ENCODE measurements at places on chromosomes 7 and 10.
A peak's percentile ranks its signal among the peaks of the same experiment; 100 is the strongest.

- DNase-seq = no peak
Observed at GRCh38 chr10:29415876-29416275, 127.0 kb downstream of the LYZL1 start.

DNA sequence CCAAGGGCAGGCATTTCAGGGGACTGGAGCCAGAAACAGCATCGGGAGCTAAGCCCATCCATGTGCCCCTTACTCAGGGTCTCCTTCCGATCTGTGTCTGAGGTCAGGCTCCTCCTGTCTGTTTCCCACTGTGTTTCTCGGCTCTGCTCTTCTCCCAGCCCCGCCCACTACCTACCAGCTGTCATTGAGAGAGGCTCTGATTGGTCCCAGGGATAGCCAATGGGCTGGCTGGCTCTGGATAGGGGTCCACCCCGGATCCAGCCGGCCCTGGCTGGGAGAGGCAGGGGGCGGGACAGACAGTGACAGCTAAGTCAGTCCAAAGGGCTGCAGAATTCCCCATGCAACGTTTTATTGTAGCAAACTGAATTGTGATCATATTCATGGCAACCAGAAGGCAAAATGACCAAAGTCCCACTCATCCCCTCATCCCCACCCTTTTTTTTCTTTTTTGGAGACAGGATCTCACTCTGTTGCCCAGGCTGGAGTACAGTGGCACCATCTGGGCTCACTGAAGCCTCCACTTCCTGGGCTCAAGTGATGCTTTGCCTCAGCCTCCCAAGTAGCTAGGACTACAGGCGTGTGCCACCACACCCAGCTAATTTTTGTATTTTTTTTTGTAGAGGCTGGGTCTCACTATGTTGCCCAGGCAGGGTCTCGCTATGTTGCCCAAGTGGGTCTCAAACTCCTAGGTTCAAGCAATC is 76.3 kb downstream of the CLIP2 start:
- DNase-seq = no peak

DNA sequence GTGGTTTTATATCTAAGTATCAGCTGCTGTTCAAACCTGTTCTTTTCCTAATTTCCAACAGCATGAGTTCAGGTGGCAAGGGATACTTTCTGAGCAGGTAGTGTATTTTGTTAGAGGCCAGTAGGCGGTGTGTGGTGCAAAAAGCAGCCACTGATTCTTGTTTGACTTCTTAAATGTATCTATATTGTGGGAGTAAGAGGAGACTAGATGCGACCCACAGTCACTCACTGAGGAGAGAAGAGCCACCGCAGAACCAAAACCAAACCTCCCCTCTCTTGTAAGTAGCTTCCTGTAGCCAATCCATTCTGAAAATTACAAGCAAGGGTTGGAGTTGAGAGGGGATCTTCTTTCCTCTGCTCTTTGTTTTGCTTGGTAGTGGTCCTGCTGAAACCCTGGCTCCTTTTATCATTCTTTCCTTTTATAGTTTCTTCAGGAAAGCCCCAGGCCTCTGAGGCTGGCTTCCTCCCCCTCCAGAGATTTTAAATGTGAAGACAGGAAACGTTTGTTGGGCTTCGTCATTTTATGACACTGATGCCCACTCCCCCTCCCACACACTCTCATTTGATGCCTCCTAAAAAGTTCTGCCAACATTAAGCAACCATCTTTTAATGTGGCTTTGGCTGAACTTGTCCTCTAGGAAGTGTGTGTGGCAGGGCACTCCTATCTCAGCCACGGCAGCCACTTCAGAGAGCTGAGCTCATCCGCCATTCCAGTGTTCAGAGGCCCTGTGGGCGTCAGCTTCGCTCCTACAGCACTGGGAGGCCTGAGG is 566.0 kb downstream of the SUGCT start:
- peak; percentile 2 for DNase-seq

GRCh38 chr7:41975849-41976248 is 261.2 kb downstream of the GLI3 start:
- no peak for DNase-seq

DNA sequence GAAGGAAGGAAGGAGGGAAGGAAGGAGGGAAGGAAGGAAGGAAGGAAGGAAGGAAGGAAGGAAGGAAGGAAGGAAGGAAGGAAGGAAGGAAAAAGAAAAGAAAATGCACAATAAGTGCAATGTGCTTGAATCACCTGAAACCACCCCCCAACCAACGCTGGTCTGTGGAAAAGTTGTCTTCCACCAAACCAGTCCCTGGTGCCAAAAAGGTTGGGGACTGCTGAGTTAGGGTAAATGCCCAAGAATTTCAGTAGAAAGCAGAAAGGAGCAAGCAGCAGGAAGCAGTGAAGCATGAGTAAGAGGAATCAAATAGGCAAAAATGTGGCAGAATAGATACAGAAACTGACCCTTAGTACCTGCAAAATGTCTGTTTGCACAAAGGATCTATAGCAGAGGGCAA is 137.2 kb downstream of the JCAD start:
- no peak for DNase-seq

- no peak for DNase-seq
Observed at GRCh38 chr7:113370910-113371309, 252.6 kb upstream of the SMIM30 start.

GRCh38 chr7:74017125-74017524 is 10.8 kb upstream of the ELN start:
- no peak for DNase-seq

GRCh38 chr10:13809427-13809826 is 222.7 kb downstream of the PRPF18 start:
- DNase-seq = no peak

DNA sequence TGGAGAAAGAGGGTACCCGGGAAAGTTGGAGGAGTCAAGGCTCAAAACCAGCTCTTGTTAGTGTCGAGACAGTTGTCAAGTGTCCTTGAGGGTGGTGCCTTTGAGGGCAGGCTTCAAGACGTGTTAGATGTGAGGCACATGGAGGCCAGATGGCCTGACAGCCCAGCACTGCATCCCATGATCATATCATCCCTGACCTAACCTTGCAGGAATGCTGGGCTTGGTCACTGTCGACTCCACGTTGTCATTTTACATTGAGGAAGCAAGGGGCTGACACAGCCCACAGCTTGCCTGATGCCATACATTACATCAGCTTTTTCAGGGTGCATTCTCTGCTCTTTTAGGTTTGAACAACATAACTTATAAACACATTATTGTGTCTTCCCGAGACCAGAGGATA is 114.1 kb downstream of the ABCA13 start:
- no peak for DNase-seq

- DNase-seq = peak; percentile 60
Observed at GRCh38 chr7:6516387-6516983, 34.8 kb downstream of the GRID2IP start.

DNA sequence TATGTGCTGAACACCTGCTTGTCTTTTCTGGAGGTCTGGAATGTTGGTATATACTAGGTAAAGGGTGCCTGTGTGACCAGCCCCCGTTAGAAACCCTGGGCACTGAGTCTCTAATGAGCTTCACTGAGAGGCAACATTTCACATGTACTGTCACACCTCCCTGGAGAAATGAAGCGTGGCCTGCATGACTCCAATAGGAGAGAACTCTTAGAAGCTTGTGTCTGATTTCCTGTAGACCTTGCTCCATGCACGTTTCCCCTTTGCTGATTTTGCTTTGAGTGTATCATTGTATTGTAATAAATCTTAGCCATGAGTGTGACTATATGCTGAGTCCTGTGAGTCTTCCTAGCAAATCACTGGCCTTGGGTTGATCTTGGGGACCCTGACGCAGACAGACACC is 82.8 kb downstream of the PPP1R3C start:
- no peak for DNase-seq

GRCh38 chr7:97117372-97118188 is at the start of gene SDHAF3:
Gene SDHAF3, plus strand, starts transcription at chr7:97117698. Its CDS starts 26 bp downstream, at chr7:97117724.
- DNase-seq = peak; percentile 98

DNA sequence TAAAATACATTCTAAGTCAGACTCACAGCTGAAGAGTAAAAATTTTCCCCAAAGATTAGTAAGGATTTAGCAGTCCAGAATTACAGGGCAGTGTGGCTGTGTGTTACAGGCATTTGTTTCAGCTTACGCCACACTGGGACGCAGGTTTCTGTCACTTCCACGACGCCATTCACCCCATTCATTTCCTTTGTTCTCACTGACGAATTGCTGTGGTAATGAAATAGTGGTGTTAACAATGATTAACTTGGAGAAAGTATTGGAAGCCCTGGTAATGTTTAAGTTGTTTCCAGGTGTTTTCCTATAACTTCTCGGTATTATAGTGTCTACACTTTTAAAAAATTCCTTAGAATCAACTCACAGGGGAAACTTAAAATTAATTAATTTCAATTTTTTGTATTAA is 370.9 kb downstream of the SH2D4B start:
- DNase-seq = no peak

DNA sequence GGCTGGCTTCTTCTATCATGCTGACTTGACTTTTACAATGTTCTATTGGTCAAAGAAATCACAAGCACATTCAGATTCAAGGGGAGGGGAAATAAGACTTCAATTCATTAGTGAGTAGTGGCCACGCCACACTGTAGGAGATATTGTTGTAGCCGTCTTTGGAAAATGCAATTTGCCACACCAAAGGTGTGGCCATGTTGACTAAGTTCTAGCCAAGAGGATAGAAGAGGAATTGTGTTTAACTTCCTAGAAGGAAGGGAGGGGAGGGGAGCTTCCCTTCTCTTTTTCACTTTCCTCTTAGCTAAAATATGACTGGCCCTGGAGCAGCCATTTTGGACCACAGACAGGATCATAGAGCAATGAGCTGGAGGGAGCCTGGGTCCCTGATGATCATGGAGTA is 3.4 kb upstream of the PRKAR2B start:
- no peak for DNase-seq

DNA sequence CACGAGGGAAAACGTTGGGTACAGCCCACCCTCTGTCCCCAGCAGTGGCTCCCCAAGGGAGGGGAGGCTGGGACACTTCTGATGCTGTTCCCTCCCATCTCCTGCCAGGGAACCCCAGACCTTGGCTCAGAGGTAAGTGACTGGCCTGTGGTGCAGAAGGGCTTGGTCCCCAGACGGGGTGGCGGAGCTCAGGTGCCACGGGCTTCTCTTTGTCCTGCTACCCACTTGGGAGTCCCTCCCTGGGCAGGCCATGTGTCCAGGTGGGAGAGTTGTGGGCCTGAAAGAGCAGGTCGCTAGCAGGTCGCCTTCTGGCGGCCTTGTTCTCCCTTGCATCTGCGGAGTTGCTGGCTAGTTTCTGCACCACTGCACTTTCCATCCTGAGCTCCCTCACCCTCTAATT is 10.1 kb downstream of the ATP5MF start:
- DNase-seq = no peak

- DNase-seq = no peak
Observed at GRCh38 chr10:5196702-5197113, at the start of gene AKR1C4. Gene AKR1C4, plus strand, starts transcription at chr10:5196837. Its CDS starts 31 bp downstream, at chr10:5196868.

GRCh38 chr7:66837007-66837406 is 84.0 kb upstream of the TMEM248 start:
- no peak for DNase-seq

DNA sequence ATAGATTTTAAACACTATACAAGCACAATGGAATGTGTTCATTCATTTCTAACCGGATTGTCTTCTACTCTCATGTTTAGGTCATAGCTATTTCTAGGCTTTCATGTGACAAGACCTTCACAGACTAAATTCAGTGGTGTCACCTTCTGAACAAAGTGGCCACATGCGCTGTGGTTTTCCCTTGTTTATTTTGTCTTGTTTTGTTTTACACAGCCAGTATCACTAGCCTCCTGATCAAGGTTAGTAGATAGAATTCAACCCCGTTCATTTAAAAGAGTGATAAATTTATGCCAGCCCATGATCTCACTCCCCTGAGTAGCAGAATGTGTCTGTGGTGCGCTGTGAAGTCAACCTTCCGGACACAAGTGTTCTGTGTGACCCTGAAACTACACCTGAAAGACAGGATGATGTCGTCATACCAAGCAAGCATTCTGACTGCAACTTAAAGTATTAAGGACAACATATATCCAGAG is 209.1 kb downstream of the CREB5 start:
- no peak for DNase-seq

DNA sequence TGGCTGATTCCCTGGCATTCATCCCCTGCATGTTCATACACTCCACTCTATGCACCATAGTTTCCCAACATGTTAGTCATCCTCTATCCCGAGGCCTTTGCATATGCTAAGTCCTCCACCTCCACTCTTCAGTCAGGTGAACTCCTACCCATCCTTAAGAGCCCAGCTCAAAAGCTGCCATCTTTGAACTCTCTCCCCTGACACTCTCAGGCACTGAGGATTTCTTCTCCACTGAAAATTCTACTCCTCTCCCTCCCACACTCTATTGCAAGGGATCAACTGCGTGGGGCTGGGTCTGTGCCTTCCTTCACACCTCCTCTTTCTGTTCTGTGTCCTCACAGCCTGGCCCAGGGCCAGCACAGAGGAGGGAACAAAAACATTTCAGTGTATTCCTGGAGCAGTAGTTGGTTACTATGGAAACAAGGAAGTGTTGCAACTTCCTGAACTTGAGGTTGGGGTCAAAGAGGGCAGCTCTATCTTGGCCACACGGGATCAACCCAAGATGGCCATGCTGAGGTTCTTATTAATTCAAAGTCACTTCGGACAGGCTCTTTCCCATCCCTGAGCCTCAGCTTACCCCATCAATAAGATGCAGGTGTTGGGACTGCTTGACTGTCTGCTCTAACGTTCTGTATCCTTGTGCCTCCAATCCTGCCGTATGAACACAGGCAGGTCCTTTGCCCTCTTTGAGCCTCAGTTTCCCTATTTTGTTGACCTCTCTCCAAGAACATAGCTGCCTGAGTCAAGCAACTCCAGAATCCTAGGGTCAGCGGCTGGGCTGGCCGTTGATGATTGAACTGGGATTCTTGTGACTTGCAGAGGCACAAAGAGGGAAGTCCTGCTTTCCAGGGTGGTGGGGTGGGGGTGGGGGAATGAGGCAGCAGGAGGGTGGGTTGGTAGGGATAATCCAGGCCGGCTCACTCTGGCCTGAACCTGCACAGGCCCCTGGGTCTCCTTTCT is 15.5 kb downstream of the ZMIZ1 start:
- no peak for DNase-seq

- no peak for DNase-seq
Observed at GRCh38 chr7:108660465-108660864, 90.8 kb downstream of the DNAJB9 start.

- DNase-seq = no peak
Observed at GRCh38 chr10:119364645-119365600, 157.6 kb downstream of the GRK5 start.

- DNase-seq = no peak
Observed at GRCh38 chr7:131042269-131043160, 285.2 kb upstream of the MKLN1 start.

DNA sequence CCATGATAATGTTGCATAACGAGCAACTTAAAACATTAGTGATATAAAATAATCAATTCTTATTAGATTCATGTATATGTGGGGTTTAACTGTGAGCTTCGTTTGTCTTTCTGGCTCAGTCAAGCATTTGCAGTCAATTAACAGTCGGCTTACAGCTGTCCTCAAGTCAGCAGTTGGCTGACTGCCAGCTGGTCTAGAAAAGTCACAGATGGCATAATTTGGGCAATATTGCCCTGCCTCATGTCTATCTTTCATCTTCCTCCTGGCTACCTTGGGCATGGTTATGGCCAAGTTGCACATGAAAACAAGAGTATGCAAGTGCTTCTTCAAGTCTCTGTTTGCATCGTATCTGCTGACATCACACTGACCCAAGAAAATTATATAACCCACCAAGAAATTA is 186.1 kb upstream of the ZWINT start:
- no peak for DNase-seq

- DNase-seq = no peak
Observed at GRCh38 chr7:131111792-131112191, 215.9 kb upstream of the MKLN1 start.

GRCh38 chr7:106858618-106859532 is 6.2 kb upstream of the PIK3CG start:
- DNase-seq = no peak

GRCh38 chr7:157276731-157277562 is 59.9 kb upstream of the DNAJB6 start:
- peak; percentile 19 for DNase-seq

GRCh38 chr10:118966850-118967125 is 62.7 kb upstream of the NANOS1 start:
- DNase-seq = no peak

Data from activated CD4-positive, alpha-beta T cell treated with anti-CD3 and anti-CD28 coated beads, Interleukin-2, amount 50 U/mL, for 1 hour (primary cell).